A549 treated with GW870086 at 1 μM for 4 hours (cell line): ENCODE measurements at places on chromosomes 1 and 21. TPM values are rescaled to one million over a fixed set of nuclear protein-coding genes. Genes with fewer than 3 reads are reported as not detected.

The GBP6 gene
- total RNA-seq, result not detected in 5 replicates

The LRRC38 gene
- 0.06 TPM in 1 of 5 replicates, not detected in the others for total RNA-seq

The FHL3 gene
- total RNA-seq, result 8.9 to 9.7 TPM (median 9.5 TPM) in 5 replicates

The OR10Z1 gene
- total RNA-seq, result not detected in 5 replicates

The HPCAL4 gene
- 0.30 to 0.36 TPM (median 0.34 TPM) in 5 replicates for total RNA-seq

The OLIG1 gene
- not detected in 5 replicates for total RNA-seq

The AKR7A2 gene
- 35.8 to 55.0 TPM (median 50.4 TPM) in 5 replicates for total RNA-seq

The GABRD gene
- total RNA-seq, result 0.23 to 1.1 TPM (median 0.63 TPM) in 5 replicates

The EVA1C gene
- 48.6 to 58.1 TPM (median 49.3 TPM) in 5 replicates for total RNA-seq

The ERICH3 gene
- total RNA-seq, result not detected in 5 replicates

The OR4F29 gene
- total RNA-seq, result not detected in 5 replicates

The CTBS gene
- total RNA-seq, result 3.7 to 6.8 TPM (median 6.0 TPM) in 5 replicates

The TRIM45 gene
- total RNA-seq, result 0.66 to 1.7 TPM (median 1.3 TPM) in 5 replicates

The MYCL gene
- total RNA-seq, result 1.3 to 1.7 TPM (median 1.5 TPM) in 5 replicates

The KIF2C gene
- 36.2 to 43.4 TPM (median 39.5 TPM) in 5 replicates for total RNA-seq

The RUNX3 gene
- total RNA-seq, result 4.4 to 6.8 TPM (median 5.3 TPM) in 5 replicates

The COL9A2 gene
- total RNA-seq, result 0.06 to 0.17 TPM (median 0.12 TPM) in 4 of 5 replicates, not detected in the other

The RGS4 gene
- total RNA-seq, result not detected in 5 replicates

The TCHHL1 gene
- 0.03 TPM in 1 of 5 replicates, not detected in the others for total RNA-seq

The GCSAML gene
- not detected in 5 replicates for total RNA-seq

The MPL gene
- 0.07 to 0.30 TPM in 2 of 5 replicates, not detected in the others for total RNA-seq

The CHI3L2 gene
- 0.42 to 0.79 TPM (median 0.54 TPM) in 4 of 5 replicates, not detected in the other for total RNA-seq

The CAPN9 gene
- total RNA-seq, result not detected in 5 replicates

The LCE1D gene
- total RNA-seq, result not detected in 5 replicates

The MATN1 gene
- total RNA-seq, result 0.05 to 0.17 TPM (median 0.14 TPM) in 4 of 5 replicates, not detected in the other

The PDZK1 gene
- total RNA-seq, result 0.79 to 1.5 TPM (median 1.0 TPM) in 5 replicates

The REN gene
- total RNA-seq, result 0.13 TPM in 1 of 5 replicates, not detected in the others

The ERRFI1 gene
- 126 to 161 TPM (median 153 TPM) in 5 replicates for total RNA-seq

The S100A3 gene
- 104 to 121 TPM (median 120 TPM) in 5 replicates for total RNA-seq

The KCNH1 gene
- total RNA-seq, result 1.3 to 2.3 TPM (median 1.7 TPM) in 5 replicates

The S1PR1 gene
- 0.10 to 0.26 TPM (median 0.14 TPM) in 5 replicates for total RNA-seq

The CELA2B gene
- total RNA-seq, result 0.22 TPM in 1 of 5 replicates, not detected in the others

The LAMC1 gene
- total RNA-seq, result 88.9 to 126 TPM (median 117 TPM) in 5 replicates

The FAM72D gene
- 5.2 to 6.3 TPM (median 5.2 TPM) in 5 replicates for total RNA-seq

The TP53BP2 gene
- total RNA-seq, result 18.1 to 26.4 TPM (median 24.7 TPM) in 5 replicates

The PTGFRN gene
- total RNA-seq, result 12.0 to 15.7 TPM (median 15.3 TPM) in 5 replicates

The RGS8 gene
- total RNA-seq, result not detected in 5 replicates

The S100A7A gene
- not detected in 5 replicates for total RNA-seq

The HMGCL gene
- 12.4 to 15.1 TPM (median 12.8 TPM) in 5 replicates for total RNA-seq

The LMOD1 gene
- total RNA-seq, result not detected in 5 replicates

The CHRNB2 gene
- 0.27 to 0.71 TPM (median 0.40 TPM) in 5 replicates for total RNA-seq

The TMEM240 gene
- total RNA-seq, result 0.39 to 0.81 TPM (median 0.44 TPM) in 4 of 5 replicates, not detected in the other

The CDC20 gene
- total RNA-seq, result 183 to 218 TPM (median 206 TPM) in 5 replicates

The LINGO4 gene
- total RNA-seq, result not detected in 5 replicates

The SYDE2 gene
- total RNA-seq, result 0.61 to 1.1 TPM (median 0.91 TPM) in 5 replicates

The C1orf141 gene
- not detected in 5 replicates for total RNA-seq

The FAM78B gene
- 0.21 to 0.52 TPM (median 0.35 TPM) in 5 replicates for total RNA-seq

The AMY2B gene
- total RNA-seq, result 0.33 to 0.55 TPM (median 0.43 TPM) in 5 replicates

The KIAA0040 gene
- total RNA-seq, result 0.73 to 0.97 TPM (median 0.78 TPM) in 5 replicates

The TEDDM1 gene
- not detected in 5 replicates for total RNA-seq

The GPR25 gene
- total RNA-seq, result not detected in 5 replicates

The CYP4B1 gene
- not detected in 5 replicates for total RNA-seq

The SETDB1 gene
- total RNA-seq, result 18.0 to 24.1 TPM (median 23.2 TPM) in 5 replicates

The MAN1C1 gene
- total RNA-seq, result 0.17 to 0.61 TPM (median 0.23 TPM) in 5 replicates
